ENCODE measurements at places on chromosomes 6 and 20.

- DNase-seq = no peak
Measured at GRCh38 chr6:17928514-17929430, 58.7 kb downstream of the KIF13A start.

GRCh38 chr20:44703183-44703925 lies 11.8 kb upstream of the CCN5 start:
- no peak for DNase-seq

DNA sequence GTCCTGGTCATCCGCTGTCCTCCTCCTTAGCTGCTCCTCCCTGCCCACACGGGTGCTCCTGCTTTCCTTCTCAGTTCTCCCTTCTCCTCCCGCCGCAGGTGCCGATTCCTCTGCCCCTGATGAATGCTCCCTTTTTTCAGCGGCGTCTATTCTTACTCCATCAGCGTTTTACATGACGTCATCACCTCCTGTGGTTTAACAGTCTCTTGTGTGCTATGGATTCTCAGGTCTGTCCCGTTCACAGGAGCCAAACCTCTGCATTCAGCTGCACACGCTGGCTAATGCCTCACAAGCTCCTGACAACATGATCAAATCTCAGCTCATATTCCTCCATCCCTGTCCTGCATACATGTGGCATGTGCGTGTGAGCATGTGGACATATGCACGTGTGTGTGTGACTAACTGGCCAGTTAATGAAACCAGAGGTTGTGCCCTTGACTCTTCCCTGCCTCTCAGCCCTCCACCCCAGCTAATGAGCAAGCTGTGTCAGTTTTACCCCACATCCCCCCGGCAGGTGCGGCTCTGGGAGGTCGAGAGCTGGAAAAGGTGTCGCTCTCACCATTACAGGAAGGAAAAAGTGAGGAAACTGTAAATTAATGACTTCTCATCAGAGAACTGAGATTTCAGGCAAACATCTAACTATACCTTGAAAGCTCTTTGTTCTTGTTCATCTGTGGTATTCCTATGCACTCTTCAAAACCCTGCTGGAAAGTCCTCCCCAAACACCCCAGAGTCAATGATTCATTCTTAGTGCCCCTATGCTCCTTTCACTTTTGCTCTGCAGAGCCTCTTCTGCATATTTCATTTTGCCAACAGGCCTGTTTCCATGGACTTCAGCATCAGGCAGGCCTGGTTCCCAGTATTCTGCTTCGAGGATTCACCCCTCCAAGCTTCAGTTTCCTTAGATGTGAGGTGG lies 163.1 kb downstream of the TTLL2 start:
- no peak for DNase-seq

DNA sequence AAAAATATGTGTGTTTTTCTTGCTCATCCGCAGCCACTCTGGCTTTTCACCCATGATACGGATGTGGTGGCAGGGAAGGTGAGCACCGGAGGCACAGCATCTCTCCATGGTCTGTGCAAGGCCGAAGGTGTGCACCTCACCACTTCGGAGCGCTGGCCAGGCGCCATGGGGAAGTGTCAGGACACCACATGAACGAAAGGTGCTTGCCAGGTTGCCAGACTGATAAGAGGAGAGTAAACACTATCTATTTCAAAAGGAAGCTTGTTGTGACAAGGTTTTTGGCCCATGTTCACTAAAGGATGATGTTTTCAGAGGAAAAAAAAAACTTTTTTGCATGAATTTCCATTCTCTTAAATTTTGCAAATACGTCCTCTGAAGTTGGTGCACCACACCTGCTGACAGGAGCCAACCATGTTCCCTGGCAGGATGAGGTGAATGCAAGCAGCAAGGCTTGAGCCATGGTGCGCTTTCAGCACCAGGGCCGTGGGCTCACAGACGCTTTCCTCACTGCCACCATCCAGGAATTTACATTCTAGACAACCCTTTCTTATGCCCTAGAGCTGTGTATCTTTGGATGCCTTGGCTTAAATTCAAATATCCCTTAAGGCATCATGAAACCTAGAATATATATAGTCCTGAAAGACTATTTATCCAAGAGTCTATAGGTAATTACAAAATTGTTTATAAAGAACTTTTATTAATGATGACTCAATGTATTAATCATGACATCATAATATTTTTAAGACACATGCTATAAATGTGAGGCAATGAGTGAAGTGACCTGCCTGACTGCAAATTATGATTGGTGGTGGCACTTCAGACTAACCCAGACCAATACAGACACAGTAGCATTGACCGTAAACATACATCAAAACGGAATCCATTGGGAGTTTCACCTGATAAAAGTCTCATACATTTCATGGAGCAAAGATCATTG lies 234.5 kb downstream of the TFAP2A start:
- no peak for DNase-seq

- no peak for DNase-seq
Measured at GRCh38 chr6:52392944-52393343, 27.2 kb upstream of the EFHC1 start.

DNA sequence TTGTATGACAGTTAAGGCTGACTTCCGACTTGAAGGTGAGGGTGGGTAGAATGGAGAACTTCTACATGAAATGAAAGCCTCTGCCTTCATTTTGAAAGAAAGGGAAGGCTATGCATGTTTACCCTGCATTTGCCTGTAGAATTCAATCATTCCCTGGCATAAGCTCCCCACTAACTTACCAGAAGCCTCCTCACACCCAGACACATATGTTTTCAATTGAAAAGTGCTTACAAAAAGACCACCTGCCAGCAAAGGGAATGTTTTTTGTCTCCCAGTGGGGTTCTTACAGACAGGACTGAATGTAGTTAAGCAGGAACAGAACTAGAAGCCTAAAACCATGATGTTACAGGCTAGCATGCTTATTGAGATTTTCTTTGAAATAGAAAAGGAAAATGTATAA lies 392.1 kb upstream of the HSF2 start:
- DNase-seq = no peak

DNA sequence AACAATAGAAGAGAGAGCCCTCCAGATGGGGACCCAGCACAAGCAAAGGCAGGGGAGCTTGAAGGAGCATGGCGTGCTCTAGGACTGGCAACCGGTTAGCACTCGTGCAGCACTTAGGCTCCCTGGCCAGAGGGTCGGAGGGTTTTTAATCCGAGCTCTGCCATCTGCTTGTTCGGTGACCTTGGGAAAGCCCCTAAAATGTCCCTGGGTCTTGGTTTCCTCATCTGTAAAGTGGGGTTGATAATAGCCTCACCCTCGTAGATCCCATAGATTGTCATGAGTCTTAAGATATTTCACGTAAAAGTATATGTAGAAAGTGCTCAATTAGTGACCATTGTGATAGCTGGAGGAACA lies 16.6 kb upstream of the HCK start:
- no peak for DNase-seq

GRCh38 chr20:21125072-21125848 lies 622 bp upstream of the KIZ start:
- no peak for DNase-seq

GRCh38 chr20:709423-709822 lies 33.8 kb upstream of the SCRT2 start:
- no peak for DNase-seq
